ENCODE measurements at places on chromosomes 13 and 19.

GRCh38 chr13:32022311-32022710, 9.3 kb upstream of the FRY start:
- no peak for DNase-seq

GRCh38 chr19:615619-616018, 17.7 kb downstream of the POLRMT start:
- DNase-seq, result no peak

DNA sequence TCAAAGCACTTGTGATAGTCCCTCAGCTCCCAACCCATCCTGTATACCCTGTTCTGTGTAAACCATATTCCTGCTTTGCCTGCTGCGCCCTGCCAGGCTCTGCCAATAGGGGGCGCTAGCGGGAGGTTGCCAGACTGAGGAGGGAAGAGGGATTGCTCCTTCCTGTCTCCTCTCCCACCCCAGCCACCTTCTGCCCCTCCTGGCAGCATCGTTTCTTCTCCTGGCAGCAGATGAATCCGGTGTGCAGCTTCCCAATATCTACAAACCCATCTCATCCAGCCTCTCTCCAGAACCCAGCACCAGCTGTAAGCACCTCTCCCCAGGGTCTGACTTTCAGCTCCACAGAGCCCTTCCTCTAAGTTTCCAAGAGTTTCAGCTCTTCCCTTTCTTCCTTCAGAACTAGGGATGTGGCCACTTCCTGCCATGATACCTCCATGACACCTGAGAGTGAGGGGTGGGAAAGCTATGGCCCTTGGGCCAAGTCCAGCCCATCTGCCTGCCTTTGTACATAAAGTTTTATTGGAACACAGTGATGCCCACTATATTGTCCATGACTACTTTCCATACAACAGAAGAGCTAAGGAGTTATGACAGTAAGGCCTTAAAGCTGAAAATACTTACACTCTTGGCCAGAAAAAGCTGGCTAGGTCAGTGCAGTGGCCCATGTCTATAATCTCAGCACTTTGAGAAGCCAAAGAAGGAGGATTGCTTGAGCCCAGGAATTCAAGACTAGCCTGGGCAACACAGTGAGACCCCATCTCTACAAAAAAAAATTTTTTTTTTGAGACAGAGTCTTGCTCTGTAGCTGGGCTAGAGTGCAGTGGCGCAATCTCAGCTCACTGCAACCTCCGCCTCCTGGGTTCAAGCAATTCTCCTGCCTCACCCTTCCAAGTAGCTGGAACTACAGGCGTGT, 34.5 kb upstream of the ATP1A3 start:
- no peak for DNase-seq

DNA sequence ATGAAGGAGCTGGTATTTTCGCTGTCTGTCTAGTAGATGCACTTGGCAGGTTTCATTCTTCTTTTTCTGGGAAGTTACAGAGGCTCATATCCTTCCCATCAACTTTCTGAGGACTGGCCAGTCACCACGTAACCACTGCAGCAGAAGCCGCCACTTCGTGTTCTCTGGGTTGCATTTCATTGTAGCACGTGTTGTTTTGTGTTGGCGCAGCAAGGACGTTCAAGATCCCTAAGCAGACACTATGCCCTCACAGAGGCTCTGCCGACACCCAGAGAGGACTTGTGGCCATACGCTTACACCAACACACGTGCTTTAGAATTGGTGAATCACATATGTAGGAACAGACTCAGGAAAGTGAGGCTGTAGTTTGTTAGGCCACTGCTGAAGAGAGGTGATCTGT, 42.2 kb upstream of the TEX29 start:
- no peak for DNase-seq

GRCh38 chr13:108700422-108701170, 71.2 kb downstream of the MYO16 start:
- DNase-seq, result no peak

- no peak for DNase-seq
These were observed 98.9 kb downstream of the ESD start for GRCh38 chr13:46698014-46698413.

DNA sequence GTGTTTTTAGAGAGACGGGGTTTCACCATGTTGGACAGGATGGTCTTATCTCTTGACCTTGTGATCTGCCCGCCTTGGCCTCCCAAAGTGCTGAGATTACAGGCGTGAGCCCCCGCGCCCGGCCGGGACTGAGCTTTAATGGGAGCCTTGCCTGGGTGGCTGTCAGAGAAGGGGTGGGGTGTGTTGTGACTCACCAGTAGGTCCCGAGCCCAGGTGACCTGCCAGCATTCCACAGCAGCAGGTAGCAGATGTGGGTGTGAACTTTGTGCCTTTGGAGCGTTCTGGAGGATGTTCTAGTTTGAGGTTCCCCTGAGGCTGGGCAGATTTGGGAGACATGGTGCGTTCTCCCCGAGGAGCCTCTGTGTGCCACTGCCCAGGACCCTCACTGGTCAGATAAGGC, 7.1 kb upstream of the EPN1 start:
- DNase-seq, result no peak

DNA sequence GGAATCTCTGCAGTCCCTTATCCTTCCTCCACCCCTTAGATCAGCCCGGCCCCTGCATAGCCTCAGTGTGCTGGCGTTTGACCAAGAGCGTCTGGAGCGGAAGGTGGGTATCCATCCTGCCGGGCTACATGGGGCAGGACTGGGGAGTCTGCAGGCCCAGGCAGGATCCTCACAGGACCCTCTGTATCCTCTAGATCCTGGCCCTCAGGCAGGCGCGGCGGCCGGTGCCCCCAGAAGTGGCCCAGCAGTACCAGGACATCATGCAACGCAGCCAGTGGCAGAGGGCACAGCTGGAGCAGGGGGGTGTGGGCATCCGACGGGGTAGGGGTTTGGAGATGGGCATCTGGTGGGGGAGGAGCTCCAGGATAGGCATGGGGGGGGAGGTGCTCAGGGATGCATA, 8.9 kb downstream of the PODNL1 start:
- no peak for DNase-seq

DNA sequence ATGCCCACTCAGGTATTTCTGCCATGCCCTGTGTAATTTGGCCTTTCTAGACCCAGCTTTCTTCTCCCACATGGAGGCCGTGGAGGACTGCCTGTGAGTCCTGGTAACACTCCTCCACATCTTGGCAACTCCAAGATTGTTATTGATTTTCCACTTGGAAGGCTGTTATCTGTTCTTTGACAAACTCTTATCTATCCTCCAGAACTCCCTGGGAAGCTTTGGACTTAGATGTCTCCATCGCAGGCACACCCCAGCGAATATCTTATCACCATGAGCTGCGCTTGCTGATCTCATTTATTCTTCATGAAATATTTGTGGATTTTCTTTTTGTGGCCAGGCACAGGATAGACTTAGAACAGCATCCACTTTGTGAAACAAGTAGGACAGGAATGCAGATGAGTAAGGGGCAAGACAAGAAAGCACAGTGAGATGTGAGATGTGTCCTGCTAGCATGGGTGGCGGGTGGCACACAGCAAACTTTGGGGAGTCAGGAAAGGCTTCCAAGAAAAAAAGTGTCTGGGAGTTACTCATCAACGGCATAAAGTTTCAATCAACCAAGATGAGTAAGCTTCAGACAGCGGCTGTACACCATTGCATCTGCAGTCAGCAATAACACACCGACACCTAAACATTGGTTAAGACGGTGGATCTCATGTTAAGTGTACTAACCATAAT, 84.5 kb upstream of the IRS2 start:
- no peak for DNase-seq

GRCh38 chr13:110993788-110994187, 78.9 kb upstream of the ANKRD10 start:
- no peak for DNase-seq

- DNase-seq, result no peak
These were observed 1007.2 kb downstream of the PCDH9 start for GRCh38 chr13:66222926-66223325.

DNA sequence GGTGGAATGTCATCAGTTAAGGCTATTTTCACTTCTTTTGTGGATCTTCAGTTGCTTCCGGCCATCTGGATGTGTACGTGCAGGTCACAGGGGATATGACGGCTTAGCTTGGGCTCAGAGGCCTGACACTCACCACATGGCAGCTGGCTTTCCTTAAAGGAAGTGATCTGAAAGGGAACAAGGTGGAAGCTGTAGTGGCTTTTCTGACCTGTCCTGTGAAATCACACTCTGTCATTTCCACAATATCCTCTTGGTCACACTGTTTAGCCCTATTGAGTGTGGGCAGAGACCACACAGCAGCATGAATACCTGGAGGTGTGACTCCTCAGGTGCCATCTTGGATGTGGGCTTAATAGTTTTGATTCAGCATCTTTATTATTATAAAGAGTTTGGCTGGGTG, 4.5 kb upstream of the BAX start:
- DNase-seq, result no peak
